NCI-H2107 (cell line): ENCODE measurements at places on chromosomes 1 and 21.

GRCh38 chr1:179883745-179884138 is 1.7 kb downstream of the TOR1AIP1 start:
- no peak for DNase-seq

DNA sequence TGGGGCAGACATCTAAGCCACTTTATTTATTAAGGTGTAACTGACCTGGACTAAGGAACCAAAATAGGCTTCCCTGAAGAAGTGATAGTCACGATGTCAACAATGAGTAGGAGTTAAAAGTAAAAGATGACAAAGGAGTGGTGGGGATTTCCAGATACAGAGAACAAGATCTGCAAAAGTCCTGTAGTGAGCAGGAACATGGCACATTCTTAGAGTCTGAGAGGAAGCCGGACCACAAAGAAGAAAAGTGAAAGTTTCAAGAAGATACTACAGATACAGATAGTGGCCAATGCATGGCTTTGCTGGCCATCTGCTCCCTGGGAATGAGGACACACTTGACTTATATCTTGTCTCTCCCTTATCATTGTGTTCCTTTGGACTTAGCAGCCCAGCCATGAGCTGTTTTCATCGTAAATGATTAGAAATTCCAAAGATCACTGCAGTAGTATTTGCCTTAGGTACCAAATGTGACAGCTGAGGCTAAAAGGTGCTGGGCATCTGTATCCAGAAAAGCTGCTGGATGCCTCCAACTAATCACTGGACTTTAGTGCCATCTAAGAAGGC is 302.4 kb upstream of the NR5A2 start:
- DNase-seq, result no peak

DNA sequence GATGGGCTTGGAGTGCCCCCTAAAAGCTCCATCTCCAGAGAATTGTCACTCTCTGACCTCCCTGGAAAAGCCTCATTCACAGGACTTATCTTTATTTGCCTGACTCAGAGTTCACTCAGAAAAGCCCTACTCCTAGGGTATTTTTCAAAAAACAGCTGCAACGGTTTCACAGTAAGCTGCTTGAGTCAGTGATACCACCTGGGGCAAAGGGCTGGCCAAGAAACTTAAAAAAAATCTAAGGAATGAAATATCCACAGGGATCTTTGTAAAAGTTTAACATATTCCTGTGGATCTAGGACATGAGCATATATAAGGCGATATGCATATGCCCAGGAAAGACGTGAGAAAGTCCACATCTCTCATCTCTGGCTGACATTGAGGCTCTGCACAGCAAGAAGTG is 33.8 kb upstream of the TSPAN2 start:
- DNase-seq, result no peak

- no peak for DNase-seq
Observed at GRCh38 chr1:3251807-3252428, 182.9 kb downstream of the PRDM16 start.

- DNase-seq, result no peak
Observed at GRCh38 chr1:236515443-236515958, 8.3 kb upstream of the LGALS8 start.

DNA sequence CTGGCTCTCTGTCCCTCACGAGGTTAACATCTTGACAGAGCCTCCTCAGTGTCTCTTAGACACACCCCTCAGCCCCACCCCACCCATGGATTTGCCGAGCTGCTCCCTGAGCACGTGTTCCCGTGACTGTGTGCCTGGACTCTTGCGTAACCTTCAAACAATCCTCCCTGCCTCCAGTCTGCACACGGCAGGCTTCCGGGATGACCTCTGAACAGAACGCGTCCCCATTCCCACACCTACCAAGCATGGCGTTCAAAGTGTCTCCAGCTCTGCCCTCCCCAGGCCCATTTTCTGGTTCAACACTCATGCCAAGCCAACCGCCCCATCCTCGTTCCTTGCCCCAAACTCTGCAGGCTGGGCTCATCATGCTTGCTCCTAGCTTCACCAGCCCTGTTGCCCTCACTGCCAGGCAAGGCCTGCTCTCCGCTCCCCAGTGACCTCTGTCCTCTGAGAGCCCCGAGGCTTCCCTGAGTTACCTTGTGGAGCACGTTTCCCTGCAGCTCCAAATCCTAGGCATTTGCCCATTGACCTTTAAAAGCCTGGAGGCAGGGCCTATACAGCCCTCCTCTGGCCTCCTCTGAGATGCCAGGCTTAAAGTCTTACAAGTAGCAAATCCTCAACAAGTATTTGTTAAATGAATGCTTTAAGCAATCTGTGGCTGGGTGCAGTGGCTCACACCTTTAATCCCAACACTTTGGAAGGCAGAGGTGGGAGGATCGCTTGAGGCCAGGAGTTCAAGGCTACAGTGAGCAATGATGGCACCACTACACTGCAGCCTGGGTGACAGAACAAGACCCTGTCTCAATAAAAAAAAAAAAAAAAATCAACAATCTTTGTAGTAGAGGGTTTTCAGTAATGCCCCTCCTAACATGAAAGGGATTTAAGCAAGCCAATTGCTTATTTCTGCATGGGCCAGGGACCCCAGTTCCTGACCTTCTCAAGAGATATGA is 5.0 kb downstream of the AGT start:
- DNase-seq, result no peak

DNA sequence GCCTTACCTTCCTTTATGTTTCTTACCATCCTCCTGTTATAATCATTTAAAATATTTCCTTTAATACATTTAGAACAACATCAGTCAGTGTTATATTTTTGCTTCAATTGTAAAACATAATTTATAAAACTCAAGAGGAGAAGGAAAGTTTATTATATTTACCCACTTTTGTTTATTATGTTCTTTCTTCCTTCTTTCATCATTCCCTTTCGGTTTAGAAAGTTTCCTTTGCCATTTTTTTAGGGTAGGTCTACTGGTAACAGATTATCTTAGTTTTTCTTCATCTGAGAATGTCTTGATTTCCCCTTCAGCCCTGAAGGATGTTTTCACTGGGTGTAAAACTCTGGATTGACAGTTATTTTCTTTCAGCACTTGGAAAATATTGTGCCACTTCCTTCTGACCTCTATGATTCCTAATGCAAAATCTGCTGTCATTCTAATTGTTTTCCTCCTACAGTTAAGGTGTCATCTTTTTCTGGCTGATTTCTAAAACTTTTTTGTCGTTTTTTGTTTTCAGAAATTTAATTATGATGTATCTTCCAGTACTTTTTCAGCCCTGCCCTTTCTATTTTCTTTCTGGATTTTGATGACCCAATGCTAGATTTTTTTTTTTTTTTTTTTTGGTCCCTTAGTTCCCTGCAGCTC is 25.0 kb downstream of the PTPN22 start:
- DNase-seq, result no peak

GRCh38 chr21:32073190-32073589 is 200.4 kb downstream of the HUNK start:
- DNase-seq, result no peak

DNA sequence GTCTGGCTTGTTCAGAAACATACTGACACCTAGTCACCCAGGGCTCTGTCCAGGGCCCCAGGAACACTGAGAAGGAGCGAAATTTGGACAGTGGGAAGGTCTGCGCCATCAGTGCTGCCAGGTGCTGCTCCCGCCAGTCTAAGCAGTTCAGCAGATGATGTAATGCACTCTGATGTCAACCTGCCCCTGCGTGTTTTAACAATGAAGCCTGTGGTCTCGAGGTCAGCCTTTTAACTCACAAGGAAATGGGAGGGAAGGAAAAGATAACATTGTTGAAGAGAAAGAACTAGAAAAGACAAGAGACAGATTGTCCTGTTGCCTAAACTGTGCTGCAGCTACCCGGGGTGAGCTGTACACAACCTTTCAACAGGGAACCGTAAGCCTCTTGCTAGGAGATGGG is 126.6 kb upstream of the IFFO2 start:
- no peak for DNase-seq

DNA sequence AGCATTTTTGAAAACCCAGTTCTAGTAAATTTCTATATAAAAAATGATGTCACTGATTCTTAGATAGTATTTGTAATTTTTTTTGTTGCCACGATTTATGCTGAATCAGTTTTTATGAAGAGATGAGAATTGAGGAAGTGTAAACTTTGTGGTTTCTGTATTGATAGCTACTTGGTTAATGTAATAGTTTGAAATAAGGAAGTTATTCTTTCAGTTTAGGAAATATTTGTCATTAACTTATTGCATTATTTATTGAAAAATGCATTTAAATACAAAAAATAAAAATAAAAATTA is 97.8 kb downstream of the ZFYVE9 start:
- no peak for DNase-seq

- no peak for DNase-seq
Observed at GRCh38 chr1:165344736-165345135, 11.8 kb downstream of the LMX1A start.
